ENCODE measurements at places on chromosomes 11 and 22.

DNA sequence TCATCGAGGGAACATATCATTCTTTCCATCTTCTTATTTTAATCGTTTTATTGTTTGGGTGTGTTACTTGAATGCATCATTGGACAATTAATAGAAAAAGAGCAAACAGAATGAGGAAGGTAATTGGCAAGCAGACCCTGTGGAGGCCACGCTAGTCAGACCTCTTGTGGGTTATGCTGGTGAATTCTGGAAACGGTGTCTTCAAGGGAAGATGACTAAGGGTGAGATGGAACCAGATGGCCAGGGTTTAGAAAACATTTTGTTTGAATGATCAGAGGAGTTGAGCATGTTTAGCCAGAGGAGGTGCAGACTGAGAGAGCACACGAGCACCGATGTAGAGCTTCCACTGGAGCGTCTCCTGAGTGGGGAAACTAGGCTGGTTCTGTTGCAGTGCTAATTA lies 8.5 kb downstream of the ST14 start:
- no peak for DNase-seq

DNA sequence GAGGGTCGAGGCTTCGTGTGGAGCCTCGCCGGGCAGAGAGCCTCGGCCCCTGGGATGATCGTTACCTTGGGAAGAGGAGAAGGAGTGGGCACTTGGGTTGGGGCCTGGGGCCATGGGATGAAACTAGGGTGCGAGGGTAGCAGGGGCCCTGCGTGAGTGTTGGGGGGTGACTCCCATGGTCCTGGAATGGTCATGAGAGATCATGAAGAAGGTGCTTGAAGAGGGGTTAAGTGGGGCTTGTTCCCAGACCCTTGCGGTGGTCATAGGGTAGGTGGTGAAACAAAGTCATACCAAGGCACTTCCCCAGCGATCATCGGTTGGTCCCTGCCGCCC lies 284 bp downstream of the CCS start:
- DNase-seq: no peak

GRCh38 chr11:19890308-19890707 lies 177.7 kb downstream of the NAV2 start:
- no peak for DNase-seq

DNA sequence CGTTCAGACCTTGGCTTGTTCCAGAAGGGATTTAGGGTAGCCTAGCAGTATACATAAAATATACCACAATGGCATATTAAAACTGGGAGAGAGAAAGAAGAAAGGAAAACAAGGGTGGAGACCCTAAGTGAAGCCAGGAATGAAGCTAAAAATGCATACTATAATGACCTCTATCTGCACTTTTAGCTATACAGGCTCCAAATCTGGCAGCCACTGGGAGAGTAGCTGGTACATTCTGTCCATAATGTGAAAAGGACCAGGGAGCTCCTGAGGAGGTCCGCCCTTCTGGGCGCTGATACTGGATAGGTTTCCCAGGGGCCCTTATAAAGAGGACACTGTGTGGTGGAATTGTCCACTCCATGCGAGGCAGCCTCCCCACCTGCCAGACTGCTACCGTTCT lies 42.8 kb downstream of the PRDM11 start:
- no peak for DNase-seq

Measured in activated naive CD8-positive, alpha-beta T cell treated with anti-CD3 and anti-CD28 coated beads, Interleukin-2, amount 50 U/mL, for 24 hours (primary cell).